ENCODE measurements at places on chromosomes 1 and 21.

GRCh38 chr1:56081736-56082135 is 497.6 kb downstream of the PLPP3 start:
- no peak for DNase-seq

DNA sequence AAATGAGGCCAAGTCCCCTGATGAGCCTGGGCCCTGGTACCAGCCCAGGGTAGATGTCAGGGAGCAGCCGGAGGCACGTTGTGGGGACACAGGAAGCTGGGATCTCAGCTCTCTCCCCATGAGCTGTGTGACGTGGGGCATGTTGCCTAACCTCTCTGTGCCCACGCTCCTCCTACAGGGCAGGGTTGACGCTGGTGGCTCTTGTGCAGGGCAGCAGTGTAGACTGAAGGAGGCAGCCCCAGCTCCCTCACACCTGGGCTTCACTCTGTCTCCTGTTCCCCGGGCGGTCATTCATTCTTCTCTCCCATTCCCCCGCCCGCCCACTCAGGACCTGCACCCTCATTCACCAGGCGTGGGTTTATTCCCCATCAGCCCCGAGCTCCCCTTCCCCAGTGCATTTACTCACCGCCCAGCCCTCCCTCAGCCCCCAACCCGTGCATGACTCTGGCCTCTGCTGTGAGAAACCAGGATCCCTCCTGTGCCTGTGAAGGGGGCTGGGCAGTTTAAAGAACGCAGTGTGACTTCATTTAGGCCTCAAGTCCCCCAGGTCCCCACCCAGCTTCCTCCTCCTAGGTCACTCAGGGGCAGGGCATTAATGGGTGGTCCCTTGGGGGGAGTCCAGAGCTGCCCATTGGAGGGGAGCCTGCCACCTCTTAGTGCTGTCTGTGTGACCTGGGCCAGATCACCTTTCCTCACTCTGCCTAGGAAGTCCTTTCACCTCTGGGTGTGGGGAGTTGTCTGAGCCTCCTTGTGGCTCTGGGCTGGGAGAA is 285.7 kb downstream of the PTPRU start:
- DNase-seq, result no peak

- DNase-seq, result no peak
Observed at GRCh38 chr1:217140041-217140901, 417.0 kb upstream of the ESRRG start.

DNA sequence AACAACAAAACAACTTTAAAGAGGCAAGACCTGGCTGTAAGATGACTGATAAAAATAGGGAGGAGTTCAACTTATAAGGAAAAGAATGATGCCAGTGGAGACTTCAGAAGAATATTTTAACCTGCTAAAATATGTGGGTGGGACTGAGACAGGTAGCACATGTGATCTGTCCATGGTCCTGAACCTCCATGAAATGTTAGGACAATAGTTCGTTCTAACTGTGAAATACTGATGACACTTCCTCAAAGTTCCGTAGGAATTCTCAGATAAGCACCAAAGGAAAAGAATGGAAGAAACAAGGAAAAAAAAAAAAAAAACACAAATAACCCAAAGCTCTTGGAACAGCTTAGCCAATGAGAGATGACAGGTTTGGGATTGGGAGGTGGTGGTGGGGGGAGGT is 44.7 kb downstream of the CDC42BPA start:
- no peak for DNase-seq

DNA sequence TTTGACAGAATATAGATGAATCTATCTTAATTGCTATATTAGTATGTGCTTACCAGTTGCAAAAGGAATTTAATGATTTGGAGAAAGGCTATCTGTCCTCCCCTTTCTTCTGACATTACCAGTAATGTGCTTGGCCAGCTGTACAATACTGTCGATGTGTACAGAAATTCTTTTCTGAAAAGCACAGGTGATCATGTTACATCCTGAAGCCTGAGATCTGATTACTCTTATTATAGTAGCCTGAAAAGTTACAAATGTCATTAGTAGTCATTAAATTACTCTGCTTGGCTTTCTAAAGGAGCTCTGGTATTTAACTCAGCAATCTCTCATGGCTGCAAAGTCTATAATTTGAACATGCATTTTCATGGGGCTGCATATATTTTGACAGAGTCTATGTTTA is 209.8 kb downstream of the PTPRC start:
- DNase-seq, result no peak

GRCh38 chr1:245116751-245117150 is 38.0 kb upstream of the KIF26B start:
- DNase-seq, result no peak

- no peak for DNase-seq
Observed at GRCh38 chr1:80533775-80534334, 1266.9 kb upstream of the ADGRL2 start.

DNA sequence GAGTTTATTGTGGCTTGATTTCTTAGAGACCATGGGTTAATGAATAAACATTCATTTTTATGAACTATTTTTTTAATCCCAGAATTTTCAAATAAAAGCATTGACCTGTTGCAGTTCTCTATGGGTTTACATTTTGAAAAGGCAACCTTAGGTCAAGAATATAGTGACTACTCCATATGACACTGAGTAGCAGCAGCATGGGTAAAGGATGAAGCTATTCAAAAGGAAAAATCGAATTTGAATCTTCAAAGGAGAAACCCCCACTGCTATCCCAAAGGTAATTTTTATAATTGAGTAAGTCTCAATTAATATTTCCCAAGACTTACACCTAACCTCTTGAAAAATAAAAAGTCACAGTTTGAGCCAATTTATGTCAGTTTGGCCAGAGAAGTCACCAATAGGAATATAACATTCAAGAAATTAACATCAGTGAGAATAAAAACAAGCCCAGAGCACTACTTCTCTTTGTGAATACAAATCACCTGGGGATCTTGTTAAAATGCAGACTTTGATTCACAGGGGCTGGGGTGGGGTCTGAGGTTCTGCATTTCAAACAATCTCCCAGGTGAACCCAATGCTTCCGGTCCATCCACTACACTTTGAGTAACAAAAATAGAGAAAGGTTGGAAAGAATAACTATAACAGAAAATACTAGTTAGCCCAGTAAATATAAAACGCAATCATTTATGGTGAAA is 39.8 kb downstream of the USP1 start:
- DNase-seq, result no peak

GRCh38 chr1:64033667-64034220 is 169.7 kb upstream of the UBE2U start:
- DNase-seq, result no peak

- no peak for DNase-seq
Observed at GRCh38 chr1:26166719-26167281, 2.0 kb downstream of the C1orf232 start.

All from SHP77 treated with DMSO at 0.1 percent for 48 hours (cell line).